ENCODE measurements at places on chromosomes 5 and 9.

DNA sequence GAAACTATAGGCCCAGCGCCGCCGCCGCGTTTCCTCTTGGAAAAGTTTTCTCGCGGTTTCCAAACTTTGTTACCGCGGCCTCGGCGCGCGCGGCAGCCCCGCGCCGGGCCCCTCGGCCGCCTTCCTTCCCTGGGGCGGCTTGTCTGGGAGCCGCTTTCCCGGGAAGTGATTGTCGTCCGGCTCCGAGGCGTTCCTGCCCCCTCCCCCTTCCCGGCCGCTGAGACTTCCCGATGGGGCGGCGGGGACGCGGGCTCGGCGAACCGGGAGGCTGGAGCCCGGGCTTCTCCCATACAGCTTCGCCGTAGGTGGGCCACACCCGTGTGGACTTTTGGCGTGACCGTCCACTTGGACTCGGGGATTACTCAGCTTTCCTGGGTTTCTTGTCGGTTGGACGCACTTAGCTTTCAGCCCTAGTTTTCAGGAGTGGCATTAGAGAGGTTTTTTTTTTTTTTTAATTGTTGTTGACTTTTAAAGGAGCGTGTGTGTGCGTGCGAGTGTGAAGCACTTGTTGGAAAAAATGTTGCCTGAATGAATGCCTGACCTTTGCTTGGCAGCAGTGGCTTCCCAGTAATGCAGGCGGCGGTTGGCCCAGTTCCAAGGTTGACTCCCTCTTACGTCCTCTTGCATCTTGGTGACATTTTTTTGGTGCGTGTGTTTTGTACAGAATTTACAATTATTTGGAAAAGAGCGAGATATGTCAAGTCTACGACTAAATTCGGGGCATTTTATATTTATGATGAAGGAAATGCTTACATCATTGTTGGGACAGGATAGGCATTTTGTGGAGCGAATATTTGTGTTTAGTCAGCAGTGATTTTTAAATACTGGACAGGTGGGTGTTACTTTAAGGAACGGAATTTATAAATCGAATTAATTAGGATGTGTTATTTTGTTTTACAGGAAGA lies 821 bp downstream of the CTNNA1 start:
- DNase-seq, result peak; percentile 29

DNA sequence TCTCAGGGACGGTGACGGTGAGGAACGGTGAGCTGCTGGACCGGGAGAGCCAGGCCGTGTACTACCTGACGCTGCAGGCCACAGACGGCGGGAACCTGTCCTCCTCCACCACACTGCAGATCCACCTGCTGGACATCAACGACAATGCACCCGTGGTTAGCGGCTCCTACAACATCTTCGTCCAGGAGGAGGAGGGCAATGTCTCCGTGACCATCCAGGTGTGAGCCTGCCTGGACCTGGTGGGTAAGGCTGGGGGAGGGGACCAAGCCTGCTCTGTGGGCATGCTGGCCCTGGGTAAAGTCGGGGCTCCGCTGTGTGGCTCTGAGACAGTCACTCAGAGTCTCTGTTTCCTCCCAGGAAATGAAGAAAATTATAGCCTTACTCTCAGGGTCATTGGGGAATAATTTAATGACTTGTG lies 29.3 kb downstream of the CDHR2 start:
- DNase-seq, result peak; percentile 39

DNA sequence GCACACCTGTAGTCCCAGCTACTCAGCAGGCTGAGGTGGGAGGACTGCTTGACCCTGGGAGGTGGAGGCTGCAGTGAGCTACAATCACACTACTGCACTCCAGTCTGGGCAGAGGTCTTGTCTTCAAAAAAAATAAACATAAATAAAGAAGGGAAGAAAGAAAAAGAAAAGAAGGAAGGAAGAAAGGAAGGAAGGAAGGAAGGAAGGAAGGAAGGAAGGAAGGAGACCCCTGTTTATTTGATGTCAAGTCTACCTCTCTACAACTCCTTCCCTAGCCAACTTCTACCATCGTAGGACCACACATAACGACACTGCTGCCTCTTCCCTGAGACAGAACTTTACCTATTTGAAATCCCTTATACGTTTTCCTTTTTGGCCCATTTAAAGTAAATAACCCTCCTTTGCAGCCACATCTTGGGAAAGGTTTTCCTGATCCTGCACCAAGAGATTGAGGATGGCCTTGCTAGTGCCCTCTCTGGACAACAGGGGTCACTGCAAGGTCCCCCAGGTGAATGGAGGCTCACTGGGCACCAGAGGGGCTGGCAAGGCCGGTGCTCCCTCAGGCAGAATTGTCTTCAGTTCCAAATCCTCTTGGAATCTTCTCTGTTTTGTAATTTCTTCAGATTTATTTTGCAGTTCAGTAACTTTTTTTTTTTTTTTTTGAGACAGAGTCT lies 10.5 kb downstream of the RPS14 start:
- DNase-seq, result no peak

GRCh38 chr5:155189476-155189875 lies 175.9 kb downstream of the KIF4B start:
- no peak for DNase-seq

DNA sequence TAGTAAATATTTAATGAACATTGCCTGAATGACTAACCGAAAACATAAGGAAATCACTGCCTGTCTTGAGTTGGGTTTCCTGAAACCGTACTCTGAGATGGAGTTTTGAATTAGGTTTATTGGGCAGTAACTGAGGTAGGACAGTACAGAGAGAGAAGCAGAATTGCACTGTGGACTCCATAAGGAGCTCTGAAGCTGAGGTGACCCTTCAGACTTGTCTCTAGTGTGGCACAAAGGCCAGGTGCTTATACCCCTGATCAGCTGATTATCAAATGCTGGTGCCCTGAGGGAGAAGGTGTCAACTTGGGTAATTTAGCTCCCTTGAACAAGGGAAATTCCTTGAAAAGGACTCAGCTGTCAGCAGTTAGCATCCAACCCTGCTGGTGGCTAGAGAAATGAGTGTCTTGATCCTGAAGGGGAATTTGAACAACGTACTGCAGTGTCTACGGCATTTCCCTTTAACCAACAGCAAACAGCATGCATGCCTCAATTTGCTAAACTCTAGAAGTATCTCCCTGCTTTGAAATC lies 135.0 kb upstream of the SMARCA2 start:
- DNase-seq, result no peak

DNA sequence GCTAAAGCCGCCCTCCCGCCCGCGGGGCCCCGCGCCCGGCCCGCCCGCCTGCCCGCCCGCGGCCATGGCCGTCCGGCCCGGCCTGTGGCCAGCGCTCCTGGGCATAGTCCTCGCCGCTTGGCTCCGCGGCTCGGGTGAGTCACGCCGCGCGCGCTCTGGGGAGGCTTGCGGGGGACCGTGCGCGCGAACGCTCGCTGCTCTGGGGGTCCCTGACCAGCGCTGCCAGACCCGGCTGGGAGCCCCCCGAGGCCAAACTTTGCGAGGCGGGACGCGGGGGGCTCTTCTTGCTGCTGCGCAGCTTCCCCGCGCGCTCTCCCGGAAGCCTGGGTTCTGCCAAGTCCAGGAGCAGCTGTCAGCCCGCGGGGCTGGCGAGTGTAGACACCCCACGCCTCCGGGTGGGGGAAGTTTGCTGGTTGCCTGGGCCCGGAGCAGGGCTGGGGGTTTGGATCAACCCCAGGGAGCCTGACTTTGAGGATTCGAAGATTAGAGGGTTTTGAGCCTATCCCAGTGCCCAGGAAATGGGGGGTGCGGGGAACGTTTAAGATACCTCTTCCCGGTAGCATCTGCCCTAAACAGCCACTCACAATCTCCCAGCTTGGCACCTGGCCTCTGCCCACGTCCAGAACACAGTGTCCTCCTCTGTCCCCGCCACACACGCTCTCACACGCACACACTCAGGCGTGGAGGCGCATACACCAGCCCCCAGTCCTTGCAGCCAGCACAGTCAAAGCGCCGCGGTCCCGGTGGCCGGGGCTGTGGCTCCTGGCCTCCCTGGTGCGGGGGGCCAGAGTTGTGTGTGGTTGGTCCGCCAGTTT lies 535 bp downstream of the UNC5A start:
- no peak for DNase-seq

DNA sequence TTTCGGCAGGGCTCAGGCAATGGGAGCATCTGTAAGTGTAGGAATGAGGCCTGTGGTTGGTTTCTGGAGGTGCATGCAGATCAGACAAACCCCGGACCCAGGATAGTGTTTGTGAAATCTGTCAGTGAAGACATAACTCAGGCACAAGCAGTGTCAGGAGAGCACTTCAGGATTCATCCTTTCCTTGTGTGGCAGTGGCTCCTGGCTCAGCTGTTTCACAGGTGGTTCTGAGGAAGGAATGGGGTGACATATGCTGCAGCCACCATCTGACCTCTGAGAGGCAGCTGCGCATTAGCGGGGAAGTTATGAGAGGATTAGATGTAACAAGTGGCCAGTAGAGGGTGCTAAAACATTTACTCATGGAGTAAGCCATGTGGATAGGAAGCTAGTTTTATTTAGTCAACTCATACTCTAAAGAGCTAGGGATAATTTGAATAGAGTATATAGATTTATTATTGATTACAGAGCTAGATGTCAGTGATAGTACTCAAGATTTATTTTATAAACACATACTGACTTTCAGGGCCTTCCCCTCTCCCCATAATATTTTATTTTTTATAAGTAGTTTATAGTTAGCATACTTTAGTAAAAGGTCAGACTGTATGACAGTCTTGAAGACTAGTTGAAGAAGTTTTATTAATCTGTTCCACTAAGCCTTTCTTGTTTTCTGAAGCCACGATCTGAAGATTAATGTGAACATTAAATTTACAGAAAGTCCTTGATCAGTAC lies 28.4 kb downstream of the NNT start:
- DNase-seq, result peak; percentile 11

DNA sequence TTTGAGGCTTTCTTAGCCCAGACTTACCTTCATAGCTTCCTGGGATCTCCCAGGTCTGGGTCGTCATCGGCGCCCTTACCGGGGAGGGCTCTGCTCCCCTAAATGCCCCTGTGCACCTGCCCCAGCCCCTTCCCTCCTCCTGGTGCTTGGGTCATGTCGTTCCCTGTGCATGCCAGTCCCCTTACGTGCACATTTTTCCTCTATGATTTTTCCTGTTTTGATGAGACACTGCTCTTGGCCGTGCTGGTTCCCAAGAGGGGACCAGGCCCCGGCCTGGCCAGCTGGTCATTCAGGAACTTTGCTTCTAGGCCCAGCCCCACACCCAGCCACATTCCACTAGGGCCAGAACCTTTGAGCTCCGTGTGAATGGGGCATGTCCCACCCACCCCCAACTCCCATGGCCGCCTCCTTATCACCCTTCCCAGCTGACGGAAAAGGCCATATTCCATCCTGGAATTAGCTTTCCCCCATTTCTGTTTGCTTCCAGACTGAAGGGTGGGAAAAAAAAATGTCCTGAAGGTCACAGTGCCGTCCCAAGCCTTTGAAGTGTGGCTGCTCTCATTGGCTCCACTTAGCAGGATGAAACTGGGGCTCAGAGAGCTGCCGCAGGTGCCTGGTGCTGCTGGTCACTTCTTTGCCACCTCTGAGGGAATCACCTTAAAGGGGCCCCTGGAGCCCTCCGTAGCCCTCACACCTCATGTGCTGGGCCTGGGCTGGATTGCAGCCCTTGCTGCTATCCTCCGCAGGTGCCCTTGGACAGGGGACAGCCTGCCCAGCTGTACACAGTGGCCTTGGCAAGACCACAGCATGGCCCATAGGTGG lies 25.1 kb downstream of the ERGIC1 start:
- no peak for DNase-seq

- no peak for DNase-seq
Observed at GRCh38 chr5:162497455-162497854, 429.9 kb downstream of the GABRG2 start.

GRCh38 chr9:79000230-79001002 lies 571.3 kb upstream of the TLE4 start:
- DNase-seq, result no peak

DNA sequence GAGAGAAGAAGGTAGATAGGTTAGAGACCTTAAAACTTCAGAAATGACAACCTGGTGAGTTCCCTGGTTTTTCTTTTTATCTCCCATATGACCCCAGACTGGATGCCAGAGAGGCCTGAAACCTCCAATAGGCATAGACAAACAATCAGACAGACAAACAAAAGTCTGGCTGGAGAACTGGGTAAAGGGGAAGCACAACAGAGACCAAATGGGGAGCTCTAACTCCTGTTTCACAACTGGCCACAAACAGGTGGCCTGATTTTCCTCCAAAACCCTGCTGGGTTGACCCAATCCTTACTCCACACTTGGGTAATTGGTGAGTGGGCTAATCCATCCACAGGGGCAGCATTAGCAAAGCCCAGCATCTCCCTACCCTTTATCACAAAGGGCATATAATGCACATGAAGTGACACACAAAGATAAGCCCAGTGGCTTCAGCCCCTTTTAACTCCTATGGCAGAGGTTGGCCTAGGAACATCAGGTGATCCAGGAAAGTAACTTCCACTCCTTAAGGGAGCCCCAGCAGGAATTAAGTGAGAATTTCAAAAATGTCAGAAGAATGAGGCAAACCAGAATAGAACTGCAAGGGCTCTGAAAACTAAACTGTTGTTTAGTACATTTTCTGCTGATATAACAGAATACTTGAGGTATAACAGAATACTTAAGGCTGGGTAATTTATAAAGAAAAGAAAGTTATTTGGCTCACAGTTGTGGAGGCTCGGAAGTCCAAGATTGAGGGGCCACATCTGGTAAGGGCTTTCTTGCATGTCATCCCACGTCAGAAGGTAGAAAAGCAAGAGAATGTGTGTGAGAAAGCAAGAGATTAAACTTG lies 60.9 kb upstream of the ROR2 start:
- no peak for DNase-seq

GRCh38 chr5:93158841-93159240 lies 422.2 kb downstream of the NR2F1-AS1 start:
- no peak for DNase-seq

- DNase-seq, result no peak
Observed at GRCh38 chr5:120609570-120609969, 145.5 kb downstream of the PRR16 start.

DNA sequence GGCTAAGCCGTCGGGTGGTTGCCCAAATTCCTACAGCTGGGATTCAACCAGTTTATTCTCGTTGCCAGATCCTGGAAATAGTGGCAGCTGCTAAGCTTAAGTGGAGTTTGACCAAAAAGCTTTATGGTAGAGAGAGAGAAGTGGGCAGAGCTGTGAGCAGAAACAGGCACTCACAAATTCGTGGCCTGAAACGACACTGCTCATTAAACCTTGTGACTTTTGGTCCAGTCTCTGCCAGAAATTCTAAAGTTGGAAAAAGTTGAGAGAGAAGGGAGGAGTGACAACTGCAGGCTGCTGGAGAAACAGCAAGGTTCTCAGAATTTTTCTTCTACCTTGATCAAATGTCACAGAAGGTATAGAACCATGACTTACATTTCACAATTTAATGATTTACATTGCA lies 131.5 kb downstream of the MTX3 start:
- DNase-seq, result no peak

GRCh38 chr5:139755892-139756671 lies 39.5 kb upstream of the PSD2 start:
- peak; percentile 47 for DNase-seq

DNA sequence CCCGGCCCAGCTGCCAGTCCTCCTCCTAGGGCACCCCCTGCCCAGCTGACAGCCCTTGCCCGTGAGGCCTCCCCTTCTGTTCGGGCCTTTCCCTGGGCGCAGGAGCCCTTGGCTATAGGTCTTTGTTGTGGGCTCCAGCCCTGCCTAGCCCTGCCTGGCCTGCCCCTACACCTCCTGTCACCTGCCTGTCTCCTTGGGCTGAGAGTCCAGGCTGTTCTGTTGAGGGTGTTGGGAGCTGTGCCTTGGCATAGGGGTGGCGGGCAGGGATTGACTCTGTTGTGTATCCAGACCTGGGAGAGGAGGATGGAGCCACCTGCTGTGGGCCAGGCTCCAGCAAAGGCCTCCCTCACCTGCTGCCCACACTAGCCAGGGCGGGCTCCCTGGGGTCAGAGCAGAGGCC lies 11.6 kb downstream of the FCN2 start:
- DNase-seq, result no peak

GRCh38 chr5:91946870-91947269 lies 563.8 kb upstream of the ARRDC3 start:
- no peak for DNase-seq

- DNase-seq, result no peak
Observed at GRCh38 chr9:130815242-130815808, 19.7 kb upstream of the ABL1 start.

Data from CD4-positive, alpha-beta T cell treated with Interferon gamma for 1 hour (primary cell).